NCI-H446 treated with DMSO at 0.1 percent for 48 hours (cell line): ENCODE measurements at places on chromosomes 7 and 10.

GRCh38 chr7:132654150-132654549 is 77.9 kb upstream of the PLXNA4 start:
- no peak for DNase-seq

GRCh38 chr10:46239993-46240683 is 46.7 kb upstream of the ANTXRL start:
- no peak for DNase-seq

DNA sequence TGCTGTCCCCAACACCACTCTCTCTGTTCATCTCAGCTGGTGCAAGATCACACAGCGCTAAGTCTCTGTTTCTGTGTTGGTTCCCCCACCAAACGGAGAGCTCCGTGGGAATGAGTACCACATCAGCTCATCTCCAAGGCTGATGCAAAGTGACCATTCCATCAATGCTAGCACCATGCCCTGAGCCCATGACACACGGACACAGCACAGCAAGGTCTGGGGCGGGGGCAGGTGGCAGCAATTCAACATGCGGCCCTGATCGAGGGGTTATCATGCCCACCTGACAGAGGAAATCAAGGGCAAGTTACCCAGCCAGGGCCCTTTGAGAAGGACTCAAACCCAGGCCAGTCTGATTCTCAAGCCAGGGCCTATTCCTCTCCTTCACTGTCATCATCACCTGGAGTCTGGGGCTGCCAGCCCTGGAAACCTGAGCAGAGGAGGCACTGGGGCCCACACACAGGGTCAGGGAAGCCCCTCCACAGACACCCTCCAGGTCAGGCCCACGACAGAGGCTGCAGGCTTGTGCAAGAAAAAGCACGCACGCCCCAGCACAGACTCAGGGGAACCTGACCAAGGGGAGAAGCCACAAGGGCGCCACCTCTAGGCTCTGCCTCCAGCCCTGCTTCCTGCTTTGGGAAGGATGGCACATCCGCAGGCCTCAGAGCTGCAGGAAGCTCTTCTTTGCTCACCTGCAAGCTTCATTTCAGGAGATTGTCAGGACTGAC is 74.8 kb downstream of the GRID1 start:
- no peak for DNase-seq

GRCh38 chr7:110775046-110775445 is 315.9 kb upstream of the LRRN3 start:
- no peak for DNase-seq
